ENCODE measurements at places on chromosomes 12 and 14.

GRCh38 chr12:56634837-56635791, 5.0 kb upstream of the BAZ2A start:
- peak; percentile 65 for DNase-seq

- DNase-seq = no peak
Observed at GRCh38 chr12:105192624-105193225, 43.2 kb downstream of the APPL2 start.

DNA sequence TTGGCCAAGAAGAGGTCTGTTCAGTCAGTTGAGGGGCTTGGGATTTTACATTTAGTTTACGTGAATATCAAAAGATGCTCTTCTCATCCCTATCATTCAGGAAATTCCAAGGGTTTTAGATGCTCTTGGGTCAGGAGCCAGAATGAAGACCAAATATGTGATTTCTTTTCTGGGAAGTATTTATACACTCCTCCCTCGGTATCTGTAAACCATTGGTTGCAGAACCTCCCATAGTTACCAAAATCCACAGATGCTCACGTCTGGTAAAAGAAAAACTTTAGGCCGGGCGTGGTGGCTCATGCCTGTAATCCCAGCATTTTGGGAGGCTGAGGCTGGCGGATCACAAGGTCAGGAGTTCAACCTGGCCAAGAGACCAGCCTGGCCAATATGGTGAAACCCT, 75.9 kb downstream of the TNFAIP2 start:
- DNase-seq = no peak

- peak; percentile 8 for DNase-seq
Observed at GRCh38 chr14:59507063-59507751, 22.9 kb downstream of the JKAMP start.

- DNase-seq = no peak
Observed at GRCh38 chr12:2240984-2241383, 188.2 kb downstream of the CACNA1C start.

DNA sequence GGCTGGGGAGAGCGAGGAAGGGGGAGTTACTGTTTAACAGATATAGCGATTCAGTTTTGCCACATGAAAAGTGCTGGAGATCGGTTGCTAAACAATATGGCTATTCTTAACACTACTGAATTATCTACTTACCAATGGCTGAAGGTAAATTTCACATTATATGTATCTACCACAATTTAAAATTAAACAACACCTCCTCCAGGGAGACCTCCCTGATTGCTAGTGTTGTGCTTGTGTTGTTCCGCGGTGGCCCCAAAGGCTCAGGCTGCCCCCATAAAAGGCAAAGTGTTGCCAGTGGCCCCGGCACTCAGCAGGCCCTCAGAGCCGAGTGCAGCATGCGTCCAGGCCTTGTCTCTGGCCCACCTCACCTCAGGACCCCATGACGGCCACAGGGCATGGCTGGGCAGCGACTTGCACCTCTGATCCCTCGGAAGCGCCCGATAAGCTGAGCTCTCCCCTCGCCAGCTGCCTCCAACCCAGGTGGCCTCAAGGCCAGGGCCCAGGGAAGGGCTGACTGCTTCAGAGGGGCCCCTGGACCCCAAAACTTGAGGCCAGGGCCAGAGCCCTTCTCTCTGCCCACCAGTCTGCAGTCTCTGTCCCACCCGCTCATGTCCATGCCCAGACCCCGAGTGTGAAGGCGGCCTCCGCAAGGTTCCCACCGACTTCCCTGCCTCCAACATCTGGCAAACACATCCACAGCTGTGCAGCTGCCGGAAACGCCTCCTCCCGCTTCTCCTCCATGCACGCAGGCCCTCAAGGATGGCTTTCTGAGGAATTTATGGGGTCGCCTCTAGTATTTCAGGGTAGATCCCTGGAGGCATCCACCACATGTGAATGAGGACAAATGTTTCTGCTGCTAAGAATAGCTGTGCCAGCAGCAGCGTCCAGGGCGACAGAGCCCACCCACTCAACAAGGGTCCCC, 60.0 kb downstream of the NCOR2 start:
- DNase-seq = no peak

DNA sequence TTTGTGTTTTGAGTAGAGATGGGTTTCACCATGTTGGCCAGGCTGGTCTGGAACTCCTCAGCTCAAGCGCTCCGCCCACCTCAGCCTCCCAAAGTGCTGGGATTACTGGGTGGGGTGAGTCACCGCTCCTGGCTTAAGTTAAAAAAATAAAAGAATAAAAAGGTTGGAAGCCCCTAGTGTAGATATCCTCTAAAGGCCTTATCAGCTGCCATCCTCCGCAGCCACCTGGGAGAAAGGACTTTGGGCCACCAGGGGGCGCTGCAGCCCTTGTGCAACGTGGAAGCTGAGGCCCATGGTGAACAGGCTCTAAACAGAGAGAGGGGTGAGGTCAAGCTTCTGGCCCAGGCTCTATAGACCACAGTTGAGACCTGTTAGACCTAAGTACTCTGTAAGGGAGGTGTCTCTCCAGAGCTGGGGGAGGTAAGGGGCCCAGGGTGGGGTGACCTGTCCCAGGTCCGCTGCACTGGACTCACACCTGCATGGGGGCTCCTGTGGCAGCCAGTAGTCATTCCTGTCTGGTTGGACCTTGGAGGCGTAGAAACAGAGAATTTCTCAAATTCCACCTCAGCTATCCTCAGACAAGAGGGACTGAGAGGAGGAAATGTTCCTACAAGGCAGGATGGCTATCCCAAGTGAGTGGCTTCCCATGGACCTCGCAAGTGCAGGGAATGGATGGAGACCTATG, 14.0 kb upstream of the RACGAP1 start:
- peak; percentile 33 for DNase-seq

- no peak for DNase-seq
Observed at GRCh38 chr12:94078138-94078723, 70.1 kb upstream of the PLXNC1 start.

DNA sequence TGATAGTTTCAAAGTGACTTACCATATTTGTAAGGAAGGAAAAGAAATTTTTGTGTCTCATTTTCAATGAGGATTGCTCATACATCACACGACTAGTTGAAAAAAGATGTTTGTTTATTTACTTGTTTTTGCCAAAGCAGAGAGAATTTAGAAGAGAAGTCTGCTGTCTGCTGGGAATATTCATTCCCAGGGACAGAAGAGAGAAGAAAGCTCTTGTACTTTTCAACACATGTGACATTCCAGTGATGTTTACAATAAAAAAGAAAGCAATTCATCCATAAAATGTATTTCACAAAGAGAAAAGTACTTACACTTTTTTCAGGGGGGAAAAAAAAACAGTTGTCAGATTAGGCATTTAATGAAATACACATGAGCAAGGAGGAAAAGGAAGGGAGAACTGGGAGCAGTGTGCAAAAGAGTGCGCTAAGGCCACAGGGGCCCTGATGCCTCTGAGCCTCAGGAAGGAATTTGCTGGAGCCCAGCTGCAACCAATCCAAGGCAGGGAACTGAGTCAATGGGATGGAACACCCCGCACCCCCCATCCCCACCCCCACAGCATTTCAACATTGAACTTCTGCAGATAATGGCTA, 115.0 kb downstream of the RPAP3 start:
- no peak for DNase-seq

DNA sequence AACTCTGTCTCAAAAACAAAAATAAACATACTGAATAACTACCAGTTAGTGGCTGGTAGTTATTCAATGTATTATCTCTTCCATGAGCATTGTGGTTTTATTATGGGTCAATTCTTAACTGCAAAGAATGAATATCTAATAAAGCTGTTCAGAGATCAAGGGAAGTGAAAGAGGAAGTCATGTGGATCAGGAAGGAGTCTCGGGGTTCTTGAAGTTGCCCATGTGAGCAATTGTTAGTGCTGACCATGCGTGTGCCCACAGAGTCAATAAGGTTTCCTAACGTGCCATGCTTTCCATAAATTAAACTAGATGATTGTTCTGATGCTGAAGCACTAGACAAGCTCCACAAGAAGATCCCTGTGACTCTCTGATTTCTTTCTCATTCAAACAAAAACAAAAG, 136.5 kb upstream of the CPSF6 start:
- DNase-seq = no peak

DNA sequence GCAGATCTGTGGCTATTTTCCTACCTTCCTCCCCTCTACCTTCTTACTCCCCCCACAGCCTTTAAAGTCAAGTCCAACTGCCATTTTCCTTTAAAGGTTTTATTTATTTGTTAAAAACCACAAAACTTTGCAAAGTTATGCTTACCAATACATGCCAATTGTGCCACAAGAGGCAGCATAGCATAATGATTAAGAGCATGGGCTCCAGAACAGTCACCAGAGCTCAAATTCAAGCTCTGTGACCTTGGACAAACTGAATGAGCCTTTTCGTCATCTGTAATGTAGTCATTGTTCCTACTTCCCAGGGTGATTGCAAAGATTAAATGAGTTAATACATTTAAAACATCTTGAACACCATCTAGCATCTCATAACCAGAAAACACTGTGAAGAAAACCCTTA, 13.0 kb upstream of the FMNL3 start:
- no peak for DNase-seq

- DNase-seq = no peak
Observed at GRCh38 chr14:104363891-104364760, 215.4 kb upstream of the C14orf180 start.
